ENCODE measurements at places on chromosomes 4 and X.
A peak's percentile ranks its signal among the peaks of the same experiment; 100 is the strongest.

DNA sequence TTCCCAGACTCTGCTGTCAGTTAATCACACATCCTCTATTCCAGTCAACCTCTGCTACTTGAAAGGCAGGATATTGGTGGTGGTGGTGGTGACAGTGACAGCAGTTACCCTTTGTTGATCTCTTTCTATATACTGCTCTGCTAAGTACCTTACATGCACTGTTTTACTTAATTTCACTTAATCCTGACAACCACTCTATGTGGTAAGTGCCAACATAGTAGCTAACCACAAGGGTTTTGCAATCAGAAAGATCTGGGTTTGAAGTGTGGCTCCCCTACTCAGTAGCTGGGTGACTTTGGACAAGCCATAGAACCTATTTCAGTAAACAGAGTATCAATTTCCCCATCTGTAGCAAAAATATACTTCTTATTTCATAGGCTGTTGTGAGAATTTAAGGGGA is 24.2 kb upstream of the F9 start:
- no peak for DNase-seq

DNA sequence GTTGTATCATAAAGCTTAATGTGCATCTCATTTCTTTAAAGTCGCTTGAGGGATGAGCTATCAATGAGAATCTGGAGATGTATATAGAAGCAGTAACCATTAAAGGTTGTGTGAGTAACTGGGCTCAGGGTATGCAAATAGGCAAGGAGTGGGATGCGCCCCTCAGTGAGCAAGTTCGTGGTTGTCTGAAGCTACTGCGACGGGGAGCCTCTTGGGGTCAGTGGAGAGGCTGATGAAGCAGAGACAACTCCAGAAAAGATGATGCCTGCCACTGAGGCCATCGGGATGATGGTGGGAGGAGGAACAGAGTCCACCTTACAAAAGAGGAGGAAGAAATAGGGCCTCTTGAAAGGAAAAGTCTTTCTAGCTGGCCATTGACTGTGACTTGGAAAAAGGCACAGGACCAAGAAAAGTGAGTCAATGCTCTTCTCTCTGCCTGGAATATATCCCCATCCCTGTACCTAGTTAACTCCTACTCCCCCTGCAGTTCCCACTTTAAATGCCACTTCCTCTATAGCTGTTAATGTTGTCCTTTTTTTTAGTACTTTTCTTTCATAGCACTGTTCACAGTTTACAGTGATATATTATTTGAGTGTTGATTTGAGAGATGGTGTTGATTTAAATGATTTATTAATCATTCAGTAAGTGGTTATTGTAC is 51.4 kb upstream of the LSM6 start:
- peak; percentile 31 for DNase-seq

- no peak for DNase-seq
Measured at GRCh38 chrX:21700275-21700674, 42.1 kb upstream of the KLHL34 start.

GRCh38 chr4:76965866-76966579 is 16.5 kb downstream of the SEPTIN11 start:
- no peak for DNase-seq

DNA sequence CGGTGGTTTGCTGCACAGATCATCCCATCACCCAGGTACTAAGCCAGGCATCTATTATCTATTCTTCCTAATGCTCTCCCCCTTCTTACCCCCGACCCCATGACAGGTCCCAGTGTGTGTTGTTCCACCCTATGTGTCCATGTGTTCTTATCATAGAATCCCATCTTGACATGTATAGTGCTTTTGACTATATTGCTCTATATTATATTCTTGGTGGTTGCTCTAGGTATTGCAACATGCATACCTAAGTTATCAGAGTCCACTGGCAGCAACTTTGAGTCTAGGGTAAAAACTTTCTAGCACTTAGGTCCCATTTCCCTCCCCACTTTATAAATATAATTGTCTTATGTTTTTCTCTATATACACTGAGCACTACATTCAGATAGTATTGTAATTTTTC is 170.3 kb downstream of the TBX22 start:
- no peak for DNase-seq

DNA sequence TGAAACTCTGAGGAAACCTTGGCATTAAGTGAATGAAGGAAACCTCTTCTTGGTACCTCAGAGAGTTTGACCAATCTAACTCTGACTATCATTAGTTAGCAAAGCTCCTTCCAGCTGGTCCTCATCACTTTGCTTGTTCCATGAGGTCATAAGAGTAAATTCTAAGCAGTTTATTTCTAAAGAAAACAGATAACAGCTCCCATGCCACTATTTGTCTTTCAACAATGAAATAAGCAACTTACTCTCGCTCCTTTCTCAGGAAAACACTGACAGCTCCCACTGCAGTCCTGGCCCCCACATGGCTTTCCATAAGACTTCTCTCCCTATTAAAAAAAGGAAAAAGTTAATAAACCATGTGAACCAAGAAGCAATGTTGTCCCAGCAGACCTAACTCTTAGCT is 127.7 kb downstream of the COL4A6 start:
- no peak for DNase-seq

DNA sequence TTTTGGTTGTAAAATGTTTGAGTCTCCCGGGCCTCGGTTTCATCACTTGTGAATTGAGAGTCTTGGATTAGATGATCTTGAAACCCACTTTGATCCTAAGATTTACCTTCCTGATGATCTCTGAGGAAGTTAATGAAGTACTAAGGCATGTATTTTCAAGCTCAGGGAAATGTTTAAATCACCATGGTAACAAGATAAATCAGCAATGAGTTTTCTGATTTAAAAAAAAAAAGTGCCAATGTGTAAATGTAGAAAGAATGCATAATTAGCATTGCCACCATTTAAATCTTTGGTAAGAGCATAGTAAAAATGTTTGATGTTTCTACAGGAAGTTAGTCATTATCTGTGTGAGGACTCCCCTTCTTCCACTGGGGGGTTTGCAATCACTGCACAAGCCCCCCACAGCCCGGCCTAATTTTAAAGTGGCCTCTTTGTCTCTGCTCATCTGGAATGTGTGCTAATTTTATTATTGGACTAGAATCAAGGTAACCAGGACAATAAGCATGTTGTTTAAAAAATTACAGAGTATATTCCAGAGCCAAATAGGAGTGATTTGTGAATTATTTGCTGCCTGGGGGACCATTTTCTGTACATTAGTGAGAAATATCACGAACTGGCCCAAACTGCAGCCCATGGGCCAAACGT is 93.6 kb downstream of the SLC34A2 start:
- no peak for DNase-seq

DNA sequence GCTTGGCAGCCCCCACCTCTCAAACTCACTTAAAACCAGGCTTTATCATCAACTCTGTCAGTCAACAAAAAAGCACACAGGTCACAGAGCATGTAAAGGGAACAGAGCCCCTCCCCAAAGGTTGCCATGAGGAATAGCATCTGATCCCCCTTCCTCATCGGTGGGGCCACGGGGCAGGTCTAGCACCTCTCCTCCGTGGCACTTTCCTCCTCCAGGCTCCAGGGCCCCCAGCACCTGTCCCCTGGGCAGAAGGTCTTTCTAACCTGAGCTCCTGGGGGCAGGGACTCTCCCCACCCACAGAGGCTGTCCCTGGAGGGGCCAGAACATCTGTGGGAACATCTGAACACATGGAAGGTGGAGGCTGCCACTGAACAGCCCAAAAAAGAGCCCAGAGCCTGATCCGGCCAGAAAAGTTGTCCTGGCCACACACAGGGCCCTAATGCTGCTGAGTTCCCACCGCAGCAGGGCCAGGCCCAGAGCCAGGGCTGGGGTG is 65.7 kb downstream of the ZFYVE28 start:
- DNase-seq: no peak

DNA sequence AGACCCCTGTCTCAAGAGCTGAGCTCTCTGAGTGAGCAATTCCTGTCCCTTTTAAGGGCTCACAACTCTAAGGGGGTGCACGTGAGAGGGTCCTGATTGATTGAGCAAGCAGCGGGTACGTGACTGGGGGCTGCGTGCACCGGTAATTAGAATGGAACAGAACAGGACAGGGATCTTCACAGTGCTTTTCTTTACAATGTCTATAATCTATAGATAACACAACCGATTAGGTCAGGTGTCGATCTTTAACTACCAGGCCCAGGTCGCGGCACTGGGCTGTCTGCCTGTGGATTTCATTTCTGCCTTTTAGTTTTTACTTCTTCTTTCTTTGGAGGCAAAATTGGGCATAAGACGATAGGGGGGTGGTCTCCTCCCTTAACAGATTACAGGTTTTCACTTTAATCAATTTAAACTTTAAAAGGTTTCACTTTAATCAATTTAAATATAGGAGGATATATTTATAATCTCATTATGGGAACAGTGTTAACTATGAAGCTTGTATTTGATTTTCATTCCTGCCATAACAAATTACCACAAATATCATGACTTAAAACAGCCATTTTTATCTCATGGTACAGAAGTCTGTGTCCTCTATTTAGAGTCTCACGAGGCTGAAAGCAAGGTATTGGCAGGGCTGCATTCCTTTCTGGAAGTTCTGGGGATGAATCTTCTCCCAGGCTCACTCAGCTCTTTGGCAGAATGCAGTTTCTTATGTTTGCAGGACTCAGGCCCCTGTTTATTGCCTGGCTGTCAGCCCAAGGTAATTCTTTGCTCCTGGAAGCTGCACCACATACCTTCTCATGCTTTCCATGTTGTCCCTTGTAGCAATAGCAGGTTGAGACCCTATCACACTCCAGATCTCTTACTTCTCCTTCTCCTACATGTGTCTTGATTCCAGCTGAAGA is 5.2 kb downstream of the SPATA4 start:
- DNase-seq: no peak

DNA sequence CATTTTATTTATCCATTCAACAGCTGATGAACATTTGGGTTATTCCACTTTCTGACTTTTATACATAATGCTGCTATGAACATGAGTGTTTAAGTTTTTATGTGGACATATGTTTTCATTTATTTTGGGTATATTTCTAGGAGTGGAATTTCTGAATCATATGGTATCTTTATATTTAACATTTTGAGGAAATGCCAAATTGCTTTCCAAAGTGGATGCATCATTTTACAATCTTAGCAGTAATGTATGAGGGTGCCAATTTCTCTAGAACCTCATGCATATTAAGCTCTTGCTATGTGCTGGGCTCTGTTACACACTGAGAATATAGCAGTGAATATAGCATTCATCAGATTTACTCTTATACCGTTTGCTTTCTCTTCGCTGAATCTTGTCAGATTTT is 983.7 kb downstream of the STIM2 start:
- DNase-seq: no peak

- no peak for DNase-seq
Measured at GRCh38 chrX:96713303-96713702, 28.7 kb downstream of the DIAPH2 start.

DNA sequence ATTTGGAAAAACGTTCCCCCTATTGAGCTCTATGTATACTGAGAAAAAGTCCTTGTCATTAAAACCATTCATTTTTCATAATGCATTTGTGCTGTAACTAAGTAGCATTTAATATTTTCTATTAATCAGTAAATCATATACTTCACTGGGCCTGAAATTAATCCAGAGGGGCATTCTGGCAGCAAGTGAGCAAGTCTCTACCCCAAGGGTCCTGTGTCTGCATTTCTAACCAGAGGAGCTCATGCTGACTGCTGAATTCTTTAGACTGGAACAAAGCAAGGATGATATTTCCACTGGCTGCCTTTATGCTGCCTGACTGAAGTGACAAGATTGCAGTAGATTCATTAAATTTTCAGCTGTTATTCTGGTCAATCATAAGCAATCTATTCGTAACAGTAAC is 246.5 kb downstream of the SLITRK2 start:
- no peak for DNase-seq

GRCh38 chrX:10146346-10146745 is 10.4 kb upstream of the CLCN4 start:
- DNase-seq: no peak

DNA sequence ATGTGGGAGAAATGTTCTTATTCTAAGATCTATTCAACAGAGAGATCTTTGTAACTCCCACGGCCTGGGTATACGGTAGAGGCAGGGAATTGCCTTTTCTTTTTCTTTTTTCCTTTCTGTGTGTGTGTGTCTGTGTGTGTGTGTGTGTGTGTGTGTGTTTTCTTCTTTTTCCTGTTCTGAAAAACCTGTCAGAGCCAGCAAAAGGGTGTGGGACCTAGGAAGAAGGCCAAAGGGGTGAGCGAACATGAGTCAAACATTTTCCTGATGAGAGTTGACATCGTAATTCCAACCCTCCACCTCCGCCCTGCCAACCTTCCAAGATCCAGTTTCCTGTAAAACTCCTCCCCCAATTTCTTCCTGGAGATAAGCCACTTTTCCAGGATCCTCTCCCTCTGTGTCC is 2.8 kb upstream of the CHIC2 start:
- DNase-seq: no peak

GRCh38 chrX:43973249-43974099 is at the start of gene NDP:
TSS of gene NDP (minus strand) at chrX:43973390. CDS start at chrX:43958645, 14,745 bp downstream.
- no peak for DNase-seq

GRCh38 chr4:185645403-185645802 is 110.1 kb upstream of the PDLIM3 start:
- no peak for DNase-seq

GRCh38 chr4:71026086-71026485 is 32.6 kb downstream of the DCK start:
- no peak for DNase-seq

DNA sequence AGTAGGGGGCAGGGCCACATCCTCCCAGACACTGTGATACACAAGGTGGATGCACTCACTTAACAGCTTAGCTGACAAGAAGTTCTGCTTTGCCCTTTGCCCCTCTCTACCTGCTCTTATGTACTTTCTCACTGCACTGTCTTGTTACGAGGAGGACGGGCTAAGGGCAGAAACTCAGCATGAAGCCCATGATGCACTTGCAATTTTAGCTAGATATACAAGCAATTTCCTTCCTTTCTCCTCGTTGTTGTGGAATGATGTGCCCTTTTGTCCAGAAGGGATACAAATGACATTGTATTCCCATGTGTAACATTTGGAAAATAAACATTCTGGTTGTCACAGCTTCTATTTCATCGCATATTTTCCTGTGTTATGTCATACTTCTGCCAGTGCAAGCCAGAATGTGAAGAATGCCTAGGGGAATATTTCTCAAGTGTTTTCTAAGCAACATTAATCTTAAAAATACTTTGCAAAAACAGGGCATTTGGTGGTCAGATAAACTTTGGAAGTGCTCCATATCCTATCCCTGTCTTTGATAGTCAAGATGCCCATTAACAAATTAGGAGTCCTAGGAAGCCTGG is 47.2 kb downstream of the MAOA start:
- DNase-seq: no peak

- DNase-seq: no peak
Measured at GRCh38 chr4:159639671-159640323, 536.9 kb downstream of the RAPGEF2 start.

Measured in stimulated activated naive CD8-positive, alpha-beta T cell treated with anti-CD3 and anti-CD28 coated beads, Interleukin-15, Interleukin-2, amounts not matched to agents 100 U/mL and 50 U/mL, for 24 hours (primary cell).